ENCODE measurements at places on chromosomes 6 and 20. TPM values are rescaled to one million over a fixed set of nuclear protein-coding genes. Genes with fewer than 3 reads are reported as not detected.

Gene LZTS3
- total RNA-seq, result 6.8 TPM

Gene SLC17A3
- not detected for total RNA-seq

Gene SALL4
- total RNA-seq, result 0.16 TPM

Gene BAG2
- 25.5 TPM for total RNA-seq

Gene RIPPLY2
- 0.97 TPM for total RNA-seq

Gene TFEB
- total RNA-seq, result 8.1 TPM

Gene DUSP15
- not detected for total RNA-seq

Gene SNAP25
- total RNA-seq, result 0.73 TPM

Gene HLA-DQB2
- not detected for total RNA-seq

Gene PPIL6
- 2.1 TPM for total RNA-seq

Gene FNDC1
- 2.1 TPM for total RNA-seq

Data from hair follicle dermal papilla cell (primary cell).